Activated CD4-positive, alpha-beta T cell treated with anti-CD3 and anti-CD28 coated beads, Interleukin-2, amount 50 U/mL, for 24 hours (primary cell): ENCODE measurements at places on chromosomes 2 and 18.

DNA sequence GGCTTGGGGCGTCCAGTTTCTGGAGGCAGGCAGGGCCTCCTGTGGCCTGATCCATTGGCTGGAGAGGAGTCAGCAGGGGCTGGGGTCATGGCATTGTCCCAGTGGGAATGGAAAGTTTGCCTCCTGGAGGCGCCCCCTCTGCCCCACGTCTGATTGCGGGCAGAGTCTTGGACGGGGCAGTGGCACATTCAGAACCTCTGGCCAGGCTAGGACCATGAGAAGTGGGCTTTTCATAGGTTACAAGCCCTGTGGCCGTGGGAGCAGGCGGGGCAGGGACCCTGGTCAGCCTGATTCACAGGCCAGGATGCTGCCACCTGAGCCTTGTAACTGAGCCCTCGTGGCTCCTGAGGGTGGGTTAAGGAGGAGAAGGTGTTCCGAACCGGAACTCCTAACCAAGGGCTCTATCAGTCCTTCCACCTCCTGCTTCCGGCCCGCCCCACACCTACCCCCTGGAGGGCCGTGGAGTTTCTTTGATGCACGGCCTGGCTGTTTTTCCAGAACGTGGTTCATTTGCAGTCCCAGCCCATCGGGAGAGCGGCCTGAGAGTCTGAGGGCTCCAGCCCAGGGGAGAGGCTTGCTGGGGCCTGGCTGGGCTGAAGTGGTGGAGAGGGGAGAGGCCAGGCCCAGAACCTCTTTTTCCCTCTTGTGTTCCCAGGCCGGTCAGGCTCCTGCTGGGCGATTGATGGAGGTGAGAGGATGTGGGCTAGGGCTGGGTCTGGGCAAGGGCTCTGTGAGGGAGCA lies 43.9 kb upstream of the PLB1 start:
- DNase-seq = no peak

DNA sequence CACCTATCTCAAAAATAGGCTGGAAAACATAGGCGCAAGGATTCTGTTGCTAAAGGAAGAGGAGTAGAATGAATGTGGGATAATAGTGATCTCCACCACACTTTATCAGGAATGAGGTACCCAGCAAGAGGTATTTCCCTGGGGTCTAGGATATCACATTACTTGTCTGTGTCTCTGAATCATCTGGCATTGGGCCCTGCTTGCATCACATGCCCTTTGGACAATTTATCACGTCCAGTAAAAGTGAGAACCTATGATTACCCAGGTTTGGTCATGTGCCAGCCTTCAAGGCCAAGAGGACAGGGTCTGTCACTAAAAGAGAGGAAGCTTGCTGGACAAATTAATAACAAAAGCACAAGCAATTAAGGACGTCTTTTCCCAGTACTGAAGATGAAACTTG lies 11.4 kb upstream of the TRAPPC8 start:
- no peak for DNase-seq

DNA sequence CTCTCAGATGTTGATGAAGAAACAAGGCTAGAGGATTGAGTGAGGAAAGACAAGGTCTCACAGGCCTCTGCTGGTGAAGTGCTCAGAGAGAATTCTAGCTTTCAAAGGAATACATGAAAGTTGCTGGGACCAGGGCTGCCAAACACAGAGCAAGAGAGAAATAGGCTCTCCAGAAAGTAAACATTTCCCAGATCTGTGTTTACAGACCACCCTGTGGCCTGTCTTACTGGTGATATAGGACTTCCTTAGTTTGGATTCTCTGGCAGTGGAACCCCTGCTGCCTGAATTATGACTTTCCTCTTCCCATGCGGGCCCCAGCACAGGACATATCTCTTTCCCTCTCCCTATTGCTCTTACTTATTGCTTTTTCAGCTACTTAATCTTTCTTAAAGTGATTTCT lies 64.5 kb downstream of the TACR1 start:
- DNase-seq = no peak

DNA sequence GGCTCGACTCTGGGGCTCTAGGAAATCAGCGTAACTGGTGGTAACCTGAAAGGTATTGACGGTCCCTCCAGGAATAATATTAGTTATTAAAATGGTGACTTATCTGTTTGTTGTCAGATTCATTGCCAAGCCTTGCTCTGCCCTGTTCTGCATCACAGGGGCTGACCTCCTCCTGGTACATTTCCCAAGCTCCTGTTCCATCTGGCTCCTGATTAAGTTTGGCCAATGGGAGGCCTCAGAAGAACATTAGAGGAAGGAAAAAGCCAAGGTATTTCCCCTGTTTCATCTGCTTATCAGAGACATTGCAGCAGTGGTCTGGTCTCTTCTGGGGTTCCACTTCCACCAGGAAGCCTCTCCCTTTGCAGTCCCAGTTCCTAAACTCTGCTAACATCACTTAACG lies 527.0 kb downstream of the TNS1 start:
- no peak for DNase-seq

- DNase-seq = no peak
Observed at GRCh38 chr2:156192468-156192867, 140.1 kb downstream of the NR4A2 start.

- no peak for DNase-seq
Observed at GRCh38 chr18:5466256-5466655, 77.5 kb downstream of the EPB41L3 start.

DNA sequence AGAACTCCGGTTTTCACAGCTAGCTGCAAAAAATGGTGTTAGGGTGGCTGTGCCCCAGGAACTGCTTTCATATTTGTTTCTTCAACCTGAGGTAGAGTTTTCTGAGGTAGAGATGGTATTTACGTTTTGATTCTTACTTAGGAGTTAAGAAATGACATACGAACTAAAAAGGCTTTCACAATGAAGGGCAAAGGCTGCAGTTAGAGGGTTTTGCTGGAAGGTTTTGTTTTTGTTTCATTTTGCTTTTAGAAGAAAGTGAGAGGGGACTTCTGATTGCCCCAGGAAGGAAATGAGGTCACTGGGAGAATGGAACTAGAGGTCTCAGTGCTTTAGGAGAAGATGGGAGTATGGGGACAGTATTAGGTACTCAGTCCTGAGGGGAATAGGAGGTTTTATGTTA lies 15.5 kb downstream of the CDCA7 start:
- DNase-seq = no peak

DNA sequence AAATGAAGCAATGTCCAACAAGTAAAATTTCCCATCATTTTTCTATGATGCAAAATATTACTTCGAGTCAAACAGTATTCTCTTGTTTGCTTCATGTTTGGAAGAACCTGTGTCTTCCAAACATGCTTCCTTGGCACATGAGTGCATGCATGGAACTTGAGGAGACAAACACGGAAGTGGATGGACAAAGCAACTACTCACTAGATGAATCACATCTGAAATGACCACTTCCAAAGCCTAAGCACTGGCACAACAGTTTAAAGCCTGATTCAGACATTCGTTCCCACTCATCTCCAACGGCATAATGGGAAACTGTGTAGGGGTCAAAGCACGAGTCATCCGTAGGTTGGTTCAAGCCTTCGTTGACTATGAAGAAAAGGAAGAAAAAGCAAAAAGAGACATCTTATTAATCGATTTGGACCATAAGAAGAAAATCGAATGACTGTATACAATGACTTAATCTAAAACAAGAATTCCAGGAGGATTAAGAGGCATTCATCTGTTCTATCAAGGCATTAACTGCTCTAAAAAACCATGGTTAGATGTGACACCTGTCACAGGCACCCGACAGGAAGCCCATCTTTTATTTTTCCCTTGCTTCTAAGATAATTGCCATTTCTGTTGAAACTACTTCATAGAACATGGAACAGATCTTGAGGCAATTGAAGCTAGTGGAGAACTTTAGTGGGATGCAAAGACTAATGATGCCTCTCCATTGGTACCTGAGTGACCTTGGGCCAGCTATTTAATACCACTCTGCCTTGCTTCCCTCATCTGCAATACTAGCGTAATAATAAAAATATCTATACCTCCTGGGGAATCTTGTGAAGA lies 56.0 kb downstream of the ATIC start:
- DNase-seq = no peak

- no peak for DNase-seq
Observed at GRCh38 chr2:25905126-25905525, 26.8 kb upstream of the ASXL2 start.

DNA sequence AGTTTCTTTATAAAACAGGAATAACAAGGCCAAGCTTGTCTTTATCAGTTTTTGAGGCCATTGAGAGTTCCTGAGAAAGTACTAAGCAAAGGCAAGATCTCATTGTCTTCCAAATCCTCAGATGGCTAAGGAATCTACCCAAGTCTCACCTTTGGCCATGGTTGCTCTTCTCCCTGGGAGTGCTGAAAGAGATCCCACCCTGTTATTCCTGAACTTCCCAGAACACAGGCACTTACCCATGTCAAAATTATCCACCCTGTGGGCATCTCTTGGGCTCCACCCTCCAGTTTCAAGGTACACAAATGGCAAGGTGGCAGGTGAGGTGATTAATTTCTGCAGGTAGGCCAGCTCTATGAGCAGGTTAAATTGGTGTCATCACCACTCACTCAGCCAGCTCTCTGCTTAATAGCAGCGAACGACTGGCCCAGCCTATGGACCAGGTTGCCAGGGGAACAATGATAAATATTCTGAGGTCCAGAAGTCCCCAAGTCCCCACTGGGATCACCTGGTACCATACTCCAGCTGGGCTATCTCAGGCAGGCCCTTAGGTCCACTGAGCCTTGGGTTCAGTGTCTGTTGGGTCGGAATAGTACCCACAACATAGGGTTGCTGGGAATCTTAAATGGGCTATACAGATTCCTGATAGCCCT lies 2.3 kb upstream of the SPRED2 start:
- DNase-seq = no peak

GRCh38 chr2:152307863-152308262 lies 27.1 kb upstream of the FMNL2 start:
- no peak for DNase-seq

- DNase-seq = no peak
Observed at GRCh38 chr2:72886505-72887031, 640 bp upstream of the SPR start.

DNA sequence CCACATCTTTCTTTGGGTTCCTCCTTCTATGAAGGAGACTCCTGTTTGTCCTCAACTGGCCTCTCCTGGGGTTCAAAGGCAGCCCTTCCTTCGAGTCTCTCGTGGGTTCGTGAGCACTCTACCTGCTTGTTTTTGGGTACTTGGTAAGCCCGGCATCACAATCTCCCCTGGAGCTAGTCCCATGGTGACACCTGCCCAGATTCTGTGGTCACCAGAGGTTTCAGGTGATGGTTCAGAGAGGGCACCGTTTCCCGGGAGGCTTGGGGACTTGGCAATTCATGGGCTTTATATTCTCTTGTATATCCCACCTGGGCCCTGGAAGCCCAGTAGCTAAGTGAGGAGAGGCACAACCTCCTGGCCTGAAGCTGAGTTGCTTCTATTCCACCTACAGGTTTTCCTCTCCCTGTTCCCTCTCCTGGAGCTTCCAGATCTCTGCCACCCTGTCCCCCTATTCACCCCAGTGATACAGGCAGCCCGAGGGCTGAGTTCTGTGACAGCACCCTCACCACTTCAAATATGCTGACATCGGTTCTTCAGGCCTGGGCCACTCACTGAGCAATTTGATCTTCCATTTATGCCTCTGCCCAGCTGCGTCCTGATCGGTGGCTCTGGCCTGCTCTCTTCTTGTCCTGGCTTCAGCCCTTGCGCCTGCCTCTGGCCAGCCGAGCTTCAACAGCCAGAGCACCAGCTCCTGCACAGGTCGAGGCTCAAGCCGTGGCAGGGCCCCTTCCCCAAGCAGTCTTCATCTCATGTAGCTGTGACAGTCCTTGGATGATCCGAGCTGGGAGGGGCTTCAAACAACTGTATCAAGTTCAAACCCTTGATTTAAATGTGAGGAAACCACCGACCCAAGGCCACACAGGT lies 91.5 kb downstream of the MSH2 start:
- DNase-seq = no peak

- DNase-seq = no peak
Observed at GRCh38 chr2:72765997-72766609, 59.7 kb downstream of the EXOC6B start.

DNA sequence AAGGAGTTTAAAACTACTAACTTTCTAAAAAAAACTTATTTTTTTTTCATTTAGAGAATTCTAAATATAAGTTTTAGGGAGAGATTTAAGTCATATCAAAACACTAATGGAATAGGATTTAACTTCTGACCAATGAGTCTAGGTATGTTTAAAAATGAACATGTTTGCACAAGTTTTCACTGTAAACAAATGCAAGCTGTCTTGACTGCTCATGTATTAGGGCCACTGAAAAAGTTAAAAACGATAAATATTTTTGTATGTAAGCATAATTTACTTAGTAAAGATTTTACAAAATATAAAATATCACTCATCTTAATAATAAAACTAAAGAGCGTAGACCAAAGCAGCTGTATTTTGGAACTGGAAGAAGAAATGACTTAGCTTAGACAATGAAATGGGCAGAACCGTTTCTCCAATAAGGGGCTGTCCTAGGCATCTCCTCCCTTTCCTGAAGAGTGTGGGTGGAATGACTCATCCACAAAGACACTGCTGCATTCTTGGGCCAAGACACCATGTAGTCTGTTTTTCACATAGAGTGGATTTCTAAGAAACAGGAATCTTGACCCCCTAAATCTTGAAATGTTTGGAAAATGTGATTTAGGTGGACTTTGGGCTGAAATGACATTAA lies 118.8 kb downstream of the MEP1B start:
- DNase-seq = no peak

DNA sequence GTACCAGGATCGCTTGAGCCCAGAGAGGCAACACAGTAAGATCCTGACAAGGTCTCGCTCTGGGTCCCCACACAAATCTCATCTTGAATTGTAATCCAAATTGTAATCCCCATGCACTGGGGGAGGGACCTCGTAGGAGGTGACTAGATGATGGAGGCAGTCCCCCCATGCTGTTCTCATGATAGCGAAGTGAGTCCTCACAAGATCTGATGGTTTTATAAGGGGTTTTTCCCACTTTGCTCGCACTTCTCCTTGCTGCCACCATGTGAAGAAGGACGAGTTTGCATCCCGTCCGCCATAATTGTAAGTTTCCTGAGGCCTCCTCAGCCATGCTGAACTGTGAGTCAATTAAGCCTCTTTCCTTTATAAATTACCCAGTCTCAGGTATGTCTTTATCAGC lies 46.0 kb upstream of the SERTAD2 start:
- DNase-seq = no peak

GRCh38 chr2:29850794-29851193 lies 70.6 kb downstream of the ALK start:
- no peak for DNase-seq

DNA sequence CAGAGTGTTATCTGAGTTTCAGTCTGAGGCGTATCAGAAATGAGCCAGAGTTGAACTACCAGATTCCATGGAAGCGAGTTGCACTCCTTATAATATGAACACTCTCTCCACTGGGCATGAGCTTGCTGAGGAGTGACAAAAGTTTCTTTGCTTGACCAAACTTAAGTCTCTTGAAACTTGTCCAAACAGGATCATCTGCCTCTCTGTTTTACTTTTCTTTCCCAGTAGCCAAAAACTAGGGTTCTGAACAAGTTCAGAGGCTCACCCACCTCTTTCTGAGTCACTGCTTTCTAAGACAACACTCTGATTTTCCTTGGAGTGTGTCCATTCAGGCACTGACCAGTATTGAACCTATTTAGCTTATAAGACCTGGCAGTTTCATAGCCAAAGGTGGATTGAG lies 233.2 kb upstream of the TCF4 start:
- DNase-seq = no peak
